ENCODE measurements at places on chromosomes 7 and 10. TPM values are rescaled to one million over a fixed set of nuclear protein-coding genes. Genes with fewer than 3 reads are reported as not detected.

METTL27 gene
- total RNA-seq = 9.0 TPM

CNNM1 gene
- 21.9 TPM for total RNA-seq

MPP7 gene
- total RNA-seq = not detected

GFRA1 gene
- total RNA-seq = 7.4 TPM

CYP3A4 gene
- not detected for total RNA-seq

CNTNAP2 gene
- not detected for total RNA-seq

IFIT5 gene
- 9.5 TPM for total RNA-seq

CH25H gene
- 0.15 TPM for total RNA-seq

MRPS16 gene
- 186 TPM for total RNA-seq

IFIT1B gene
- not detected for total RNA-seq

All from A549 treated with ZK216348 at 1 μM for 4 hours (cell line).